ENCODE measurements at places on chromosomes 11 and 22.

DNA sequence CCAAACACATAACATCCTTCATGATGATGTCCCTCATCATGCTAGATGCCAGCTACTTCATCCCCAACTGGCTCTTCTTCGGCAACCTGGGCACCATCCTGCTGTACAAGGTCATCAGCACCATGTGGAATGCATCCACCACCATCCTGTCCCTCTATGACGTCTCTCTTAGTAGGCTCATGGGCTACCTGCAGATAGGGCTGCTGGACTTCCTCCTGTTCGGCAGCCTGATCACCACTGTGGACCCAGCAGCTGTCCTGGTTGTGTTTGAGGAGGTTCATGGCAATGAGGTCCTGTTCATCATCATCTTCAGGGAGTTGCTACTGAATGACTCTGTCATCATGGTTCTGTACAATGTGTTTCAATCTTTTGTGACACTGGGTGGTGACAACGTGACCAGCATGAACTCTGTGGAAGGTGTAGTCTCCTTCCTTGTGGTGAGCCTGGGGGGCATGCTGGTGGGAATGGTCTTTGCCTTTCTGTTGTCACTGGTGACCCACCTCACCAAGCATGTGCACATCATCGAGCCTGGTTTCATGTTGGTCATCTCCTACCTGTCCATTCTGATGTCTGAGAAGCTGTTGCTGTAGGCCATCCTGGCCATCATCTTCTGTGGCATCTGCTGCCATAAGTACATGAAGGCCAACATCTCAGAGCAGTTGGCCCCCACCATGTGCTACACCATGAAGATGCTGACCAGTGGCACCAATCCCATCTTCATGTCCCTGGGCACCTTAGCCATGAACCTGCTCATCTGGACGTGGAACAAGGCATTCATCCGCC is 120.7 kb upstream of the SERPIND1 start:
- H3K4me3 ChIP-seq = no peak overlapping the region
- H3K4me1 ChIP-seq = no peaks in the 10 kb centered on the region
- DNase-seq = no peak
- no peak overlapping the region for H3K27ac ChIP-seq
- H3K27me3 ChIP-seq = no peaks in the 10 kb centered on the region
- H3K36me3 ChIP-seq = no peaks in the 10 kb centered on the region

DNA sequence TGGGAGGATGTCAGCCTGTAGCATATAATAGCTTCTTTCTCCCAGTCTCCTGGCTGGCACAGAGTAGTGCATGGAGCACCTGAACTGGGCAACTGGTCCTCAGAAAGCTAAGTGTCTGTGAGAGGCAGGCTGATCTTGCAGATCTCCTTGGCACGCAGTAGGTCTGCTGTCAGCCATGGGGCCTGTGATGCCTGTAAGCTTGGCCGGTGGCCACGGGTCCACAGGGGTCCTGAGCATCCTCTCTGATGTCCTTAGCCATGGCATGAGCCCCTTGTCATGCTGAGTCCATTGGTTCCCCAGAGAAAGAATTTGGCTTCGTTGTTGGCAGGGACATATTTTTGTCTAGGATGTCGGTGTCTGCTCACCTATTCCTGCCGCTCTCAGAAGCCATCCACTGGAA is 25.0 kb downstream of the AMPD3 start:
- no peaks in the 10 kb centered on the region for H3K36me3 ChIP-seq
- H3K4me1 ChIP-seq = no peaks in the 10 kb centered on the region
- DNase-seq = no peak
- H3K27ac ChIP-seq = no peak overlapping the region

GRCh38 chr11:93512073-93512475 is 31.1 kb downstream of the SMCO4 start:
- no peak overlapping the region for H3K4me3 ChIP-seq
- H3K4me1 ChIP-seq = no peaks in the 10 kb centered on the region
- no peaks in the 10 kb centered on the region for H3K27me3 ChIP-seq
- H3K27ac ChIP-seq = no peak overlapping the region
- no peak for DNase-seq
- H3K36me3 ChIP-seq = no peaks in the 10 kb centered on the region

DNA sequence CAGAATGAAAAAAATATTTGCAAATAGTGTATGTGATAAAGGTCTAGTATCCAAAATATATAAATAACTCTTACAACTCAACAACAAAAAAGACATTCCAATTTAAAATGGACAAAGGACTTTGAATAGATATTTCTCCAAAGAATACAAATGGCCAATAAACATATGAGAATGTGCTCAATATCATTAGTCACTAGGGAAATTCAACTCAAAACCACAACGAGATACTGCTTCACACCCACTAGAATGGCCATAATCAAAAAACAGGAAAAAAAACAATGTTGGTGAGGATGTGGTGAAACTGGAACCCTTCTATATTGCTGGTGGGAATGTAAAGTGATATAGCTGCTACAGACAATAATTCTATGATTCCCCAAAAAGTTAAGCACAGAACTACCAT is 38.6 kb upstream of the RPS13 start:
- H3K27ac ChIP-seq = no peak overlapping the region
- no peak overlapping the region for H3K4me3 ChIP-seq
- H3K4me1 ChIP-seq = no peaks in the 10 kb centered on the region
- H3K27me3 ChIP-seq = no peaks in the 10 kb centered on the region
- no peaks in the 10 kb centered on the region for H3K36me3 ChIP-seq
- no peak for DNase-seq
